ENCODE measurements at places on chromosomes 7 and 10.

DNA sequence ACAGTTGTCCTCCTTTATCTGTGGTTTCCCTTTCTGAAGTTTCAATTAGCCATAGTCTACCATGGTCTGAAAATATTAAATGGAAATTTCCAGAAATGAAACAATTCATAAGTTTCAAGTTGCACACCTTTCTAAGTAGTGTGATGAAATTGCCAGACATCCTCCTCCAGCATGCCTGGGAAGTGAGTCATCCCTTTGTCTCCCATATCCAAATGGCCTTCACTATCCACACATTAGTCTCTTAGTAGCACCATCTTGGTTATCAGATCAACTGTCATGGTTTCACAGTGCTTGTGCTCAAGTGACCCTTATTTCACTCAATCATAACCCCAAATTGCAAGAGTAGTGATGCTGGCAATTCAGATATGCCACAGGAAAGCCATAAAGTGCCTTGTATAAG lies 83.4 kb upstream of the PPP1R9A start:
- no peak for DNase-seq

DNA sequence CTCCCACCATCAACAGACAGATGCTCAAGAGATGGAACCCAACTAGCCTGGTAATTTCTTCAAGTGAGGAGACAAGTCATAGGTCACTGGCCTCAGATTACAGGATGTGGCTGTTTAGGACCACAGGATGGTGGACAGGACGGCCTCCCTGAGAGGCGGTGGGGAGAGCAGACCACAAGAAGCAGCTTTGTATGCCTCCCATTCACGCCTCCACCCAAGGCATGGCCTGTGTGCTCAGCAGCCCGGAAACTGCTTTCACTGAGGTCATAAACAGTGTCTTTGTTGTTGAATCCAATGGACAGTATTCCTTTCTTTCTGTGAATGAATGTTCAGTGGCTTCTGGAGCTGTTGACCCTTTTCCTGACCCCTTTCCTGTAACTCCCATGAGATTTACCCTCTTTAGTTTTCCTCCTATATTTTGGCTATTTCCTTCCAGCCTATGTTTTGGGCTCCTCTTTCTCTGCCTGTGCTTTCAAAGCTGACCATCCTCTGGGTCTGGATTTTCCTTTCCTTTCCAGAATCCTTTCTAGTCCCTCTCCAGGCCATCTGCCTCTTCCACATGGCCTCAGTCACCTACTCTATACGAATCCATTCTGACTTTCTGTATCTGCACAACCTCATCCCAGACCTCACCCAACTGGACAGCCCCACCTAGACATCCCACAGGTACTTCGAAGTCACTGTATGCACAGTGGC lies 32.4 kb upstream of the INPP5F start:
- no peak for DNase-seq

- DNase-seq, result no peak
Measured at GRCh38 chr7:90668992-90669391, 72.9 kb downstream of the CDK14 start.

- DNase-seq, result no peak
Measured at GRCh38 chr7:1531979-1532455, 1.5 kb downstream of the MAFK start.

Data from urinary bladder (tissue), 4 donors.